ENCODE measurements at places on chromosomes 2 and 18.

- no peak for DNase-seq
Measured at GRCh38 chr2:37244017-37244416, 12.6 kb downstream of the NDUFAF7 start.

- no peak for DNase-seq
Measured at GRCh38 chr18:2304378-2305175, 266.7 kb downstream of the METTL4 start.

- DNase-seq: no peak
Measured at GRCh38 chr2:196466581-196466980, 172.9 kb upstream of the CCDC150 start.

DNA sequence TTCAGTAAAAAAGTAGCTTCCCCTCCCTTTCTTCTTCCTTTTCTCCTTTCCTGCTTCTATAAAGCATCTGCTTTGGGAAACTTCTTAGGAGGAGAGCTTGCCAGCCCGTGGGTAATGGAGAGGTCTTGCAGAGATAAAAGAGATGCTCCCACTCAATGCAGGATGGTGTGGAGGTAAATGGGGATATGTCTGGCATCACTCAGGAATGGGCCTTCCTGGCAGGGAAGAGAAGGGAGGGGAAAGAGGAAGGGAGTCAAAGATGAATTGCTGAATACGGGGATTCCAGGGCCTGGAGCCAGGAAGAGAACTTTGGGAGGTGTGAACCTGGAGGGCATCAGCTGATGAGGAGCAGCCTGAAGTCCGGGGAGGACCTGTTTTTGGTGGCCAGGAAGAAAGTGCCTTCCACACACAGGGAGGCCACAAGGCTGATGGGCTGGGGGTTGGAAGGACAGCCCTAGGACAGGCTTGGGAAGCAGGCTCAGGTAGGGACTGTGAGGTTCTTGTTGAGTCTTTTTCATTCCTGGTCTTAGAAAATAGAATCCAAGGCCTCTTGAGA lies 25.2 kb downstream of the IL1B start:
- DNase-seq: no peak

DNA sequence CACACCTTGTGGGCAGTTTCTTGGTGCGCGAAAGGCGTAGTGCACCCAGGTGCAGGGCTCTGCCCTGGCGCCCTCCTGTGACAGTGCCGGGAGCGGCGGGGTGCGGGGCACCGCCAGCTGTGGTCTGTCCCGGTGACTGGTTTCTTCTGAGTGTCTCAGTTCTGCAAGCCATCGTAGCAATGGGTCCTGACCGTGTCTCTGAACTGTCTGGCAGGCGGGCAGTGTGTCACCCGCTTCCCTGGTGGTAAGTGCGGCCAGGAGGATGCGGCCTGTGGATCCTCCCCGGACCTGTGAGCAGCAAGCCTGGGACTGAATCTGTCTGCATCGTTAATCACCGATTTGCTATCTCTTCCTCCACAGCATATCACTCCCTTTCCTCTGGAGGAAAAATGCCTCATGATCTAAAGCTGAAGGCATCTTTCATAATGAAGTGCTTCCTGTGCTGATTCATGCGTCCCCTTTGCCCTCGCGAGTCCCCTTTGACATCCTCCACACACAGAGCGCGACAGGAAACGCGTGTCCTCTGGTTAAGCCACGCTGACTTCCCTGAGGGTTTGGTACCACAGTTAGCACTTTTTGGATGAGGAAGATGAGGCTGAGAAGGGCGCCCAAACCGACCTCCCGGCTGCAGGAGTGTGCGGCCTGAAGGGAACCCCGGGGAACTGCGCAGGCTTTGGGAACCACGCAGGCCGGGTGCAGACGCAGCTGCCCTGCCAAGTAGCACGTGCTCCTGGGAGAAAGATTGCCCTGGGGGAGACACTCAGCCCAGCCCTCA lies 416.0 kb upstream of the HS6ST1 start:
- no peak for DNase-seq

DNA sequence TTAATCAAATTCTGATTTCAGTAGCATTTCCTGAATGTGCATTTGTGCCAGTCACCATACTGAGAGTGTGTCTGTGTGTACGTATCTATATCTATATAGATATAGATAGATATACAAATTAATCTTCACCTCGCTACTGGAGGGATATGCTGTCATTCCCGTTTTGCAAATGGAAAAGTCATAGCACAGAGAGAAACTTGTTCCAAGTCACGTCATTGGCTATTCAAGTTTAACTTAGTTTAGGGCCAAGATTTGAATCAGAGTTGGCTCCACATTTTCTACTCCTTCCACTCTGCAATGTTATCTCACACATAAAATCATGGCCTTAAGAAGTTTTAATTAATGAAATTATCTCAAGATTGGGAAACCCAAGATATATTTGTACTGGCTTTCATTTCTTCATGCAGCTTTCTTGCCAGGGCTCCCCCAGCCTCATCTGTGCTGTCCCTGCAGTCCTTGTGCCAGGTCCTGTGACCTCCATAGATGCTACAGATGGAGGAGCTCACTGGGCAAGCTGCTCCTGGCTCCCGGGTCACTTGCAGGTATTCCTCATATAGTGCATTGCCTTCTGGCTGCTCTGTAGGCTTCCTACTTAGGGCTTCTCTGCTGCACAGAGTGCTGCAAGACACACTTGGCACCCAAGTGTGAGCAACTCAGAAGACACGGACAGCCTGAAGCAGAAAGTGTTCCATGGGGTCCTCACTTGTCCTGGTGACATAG lies 245.8 kb downstream of the KCNS3 start:
- no peak for DNase-seq

- no peak for DNase-seq
Measured at GRCh38 chr2:64124571-64124970, 19.6 kb downstream of the PELI1 start.

GRCh38 chr18:3993941-3994687 lies 461.0 kb downstream of the DLGAP1 start:
- no peak for DNase-seq

GRCh38 chr2:166627893-166628292 lies 133.8 kb upstream of the SCN7A start:
- DNase-seq: no peak

GRCh38 chr2:227477291-227477690 lies 5.3 kb downstream of the AGFG1 start:
- no peak for DNase-seq

DNA sequence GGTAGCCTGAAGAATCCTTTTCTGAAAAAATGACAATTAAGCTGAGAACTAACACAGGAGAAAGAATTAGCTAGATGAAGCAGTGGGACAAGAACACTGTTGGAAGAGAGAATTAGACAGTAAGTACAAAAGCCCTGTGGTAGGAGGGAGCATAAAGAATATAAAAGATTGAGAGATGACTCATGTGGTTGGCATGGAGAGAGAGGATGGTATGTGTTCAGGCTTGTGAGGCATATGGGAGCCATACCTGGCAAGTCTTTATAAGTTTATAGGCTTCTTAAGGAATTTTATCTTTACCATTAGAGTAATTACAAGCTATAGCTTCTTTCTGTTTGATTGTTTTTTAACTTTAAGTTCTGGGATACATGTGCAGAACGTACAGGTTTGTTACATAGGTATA lies 325.0 kb downstream of the ARL6IP6 start:
- DNase-seq: no peak

DNA sequence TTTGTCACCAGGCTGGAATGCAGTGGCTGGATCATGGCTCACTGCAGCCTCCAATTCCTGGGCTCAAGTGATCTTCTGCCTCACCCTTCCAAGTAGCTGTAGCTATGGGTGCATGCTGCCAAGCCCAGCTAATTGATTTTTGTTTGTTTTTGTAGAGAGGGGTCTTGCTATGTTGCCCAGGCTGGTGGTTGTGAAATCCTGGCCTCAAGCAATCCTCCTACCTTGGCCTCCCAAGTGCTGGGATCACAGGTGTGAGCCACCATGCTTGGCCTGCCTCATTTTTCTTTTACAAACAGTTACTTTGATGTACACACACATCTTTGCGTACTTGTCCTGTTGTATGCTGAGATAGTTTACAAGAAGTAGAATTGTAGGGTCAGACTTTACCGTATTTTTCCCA lies 13.1 kb upstream of the ANKRD12 start:
- DNase-seq: no peak

DNA sequence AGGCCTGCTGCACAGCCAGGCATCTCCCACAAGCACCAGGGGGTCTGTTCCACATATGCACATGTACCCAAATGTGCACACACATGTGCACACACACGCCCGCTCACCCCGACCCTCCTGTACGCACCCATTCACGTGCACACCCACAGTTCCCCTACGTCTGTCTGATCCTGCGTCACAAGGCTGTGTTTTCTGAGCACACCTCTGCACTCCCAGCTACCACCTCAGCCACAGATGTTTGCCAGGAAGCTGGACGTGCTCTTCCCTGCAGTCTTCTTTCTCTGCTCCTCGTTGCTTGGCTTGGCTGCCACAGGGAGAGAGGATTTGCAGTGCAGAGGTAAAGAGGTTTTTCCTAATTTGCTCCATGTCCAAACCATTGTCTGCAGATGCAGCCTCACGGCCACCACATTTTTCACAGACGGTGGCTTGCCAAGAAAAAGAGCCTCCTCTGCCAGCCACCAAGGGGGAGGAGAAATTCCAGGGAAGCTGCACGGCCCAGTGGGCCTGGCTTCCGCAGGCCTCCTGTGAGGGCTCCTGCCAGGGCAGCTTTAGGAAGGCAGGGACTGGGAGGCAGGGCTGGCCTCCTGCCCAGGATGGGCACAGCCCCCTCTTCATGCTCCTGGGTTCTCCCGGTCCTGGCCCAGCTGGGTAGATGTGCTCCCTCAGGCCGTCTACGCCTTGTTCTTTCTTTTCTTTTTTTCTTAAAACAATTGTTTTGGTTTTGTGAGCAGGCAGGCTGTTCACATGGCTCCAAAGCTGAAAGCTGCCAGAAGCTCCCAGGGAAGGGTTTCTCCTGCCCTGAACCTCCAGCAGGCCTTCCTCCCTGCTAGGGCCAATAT lies 29.3 kb upstream of the HS6ST1 start:
- no peak for DNase-seq

DNA sequence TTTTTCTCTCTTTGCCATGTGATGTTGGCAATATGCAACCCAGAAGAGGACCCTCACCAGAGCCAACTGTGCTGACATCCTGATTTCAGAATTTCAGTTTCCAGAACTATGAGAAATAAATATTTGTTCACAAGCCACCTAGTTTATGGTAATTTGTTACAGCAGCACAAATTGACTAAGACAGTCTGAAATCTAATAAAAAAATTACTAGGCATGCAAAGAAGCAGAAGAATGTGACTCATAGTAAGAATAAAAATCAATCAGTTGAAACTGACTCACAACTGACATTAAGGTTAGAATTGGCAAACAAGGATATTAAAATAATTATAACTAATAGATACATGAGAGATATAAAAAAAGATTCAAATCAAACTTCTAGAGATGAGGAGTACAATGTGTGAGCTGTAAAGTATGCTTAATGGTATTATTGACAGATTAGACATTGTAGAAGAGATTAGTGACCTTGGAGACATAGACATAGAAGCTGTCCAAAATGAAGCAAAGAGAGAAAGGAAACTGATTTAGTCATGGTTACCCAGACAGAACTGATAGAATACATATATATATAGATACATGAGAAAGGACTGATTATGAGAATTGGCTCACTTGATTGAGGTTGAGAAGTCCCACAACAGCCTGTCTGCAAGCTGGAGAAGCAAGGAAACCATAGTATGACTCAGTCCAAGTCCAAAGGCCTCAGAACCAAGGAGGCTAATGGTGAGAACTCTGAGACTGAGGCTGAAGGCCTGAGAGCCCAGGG lies 27.8 kb upstream of the TTC39C start:
- DNase-seq: no peak

- no peak for DNase-seq
Measured at GRCh38 chr18:49399003-49399402, 61.4 kb downstream of the DYM start.

DNA sequence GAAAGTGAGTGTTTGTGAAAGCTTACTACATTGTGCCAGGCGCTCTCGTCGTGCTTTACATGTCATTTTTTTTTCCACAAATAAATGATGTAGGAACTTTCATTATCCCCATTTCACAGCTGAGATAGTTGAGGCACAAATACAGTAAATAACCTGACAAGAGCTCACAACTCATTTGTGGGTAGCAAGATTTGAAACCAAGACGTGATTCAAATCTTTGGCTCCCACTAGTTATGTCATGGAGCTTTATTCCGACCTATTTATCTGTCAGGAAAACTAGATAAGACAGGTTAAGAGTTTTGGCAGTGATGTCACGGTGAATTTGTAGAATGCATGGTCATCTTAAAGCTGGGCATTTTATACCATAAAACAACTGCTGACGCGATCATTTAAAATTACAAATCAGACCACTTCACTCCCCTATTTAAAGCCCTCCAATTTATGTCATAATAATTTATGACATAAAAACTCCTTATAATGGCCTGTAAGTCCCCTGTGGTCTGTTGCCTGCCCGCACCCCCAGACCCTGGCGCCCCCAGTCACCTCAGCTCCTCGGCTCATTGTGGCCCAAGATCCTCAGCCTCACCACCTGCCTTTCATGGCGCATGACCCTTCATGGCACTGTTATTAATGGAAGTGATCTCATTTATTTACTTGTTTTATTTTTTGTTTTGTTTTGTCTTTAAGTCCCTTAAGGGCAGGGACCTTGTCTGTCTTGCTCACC lies 678 bp upstream of the ZNF24 start:
- DNase-seq: no peak

GRCh38 chr2:175151791-175152190 lies 16.2 kb downstream of the ATF2 start:
- no peak for DNase-seq

GRCh38 chr2:219182331-219183150 lies 4.5 kb downstream of the RETREG2 start:
- peak; percentile 15 for DNase-seq

DNA sequence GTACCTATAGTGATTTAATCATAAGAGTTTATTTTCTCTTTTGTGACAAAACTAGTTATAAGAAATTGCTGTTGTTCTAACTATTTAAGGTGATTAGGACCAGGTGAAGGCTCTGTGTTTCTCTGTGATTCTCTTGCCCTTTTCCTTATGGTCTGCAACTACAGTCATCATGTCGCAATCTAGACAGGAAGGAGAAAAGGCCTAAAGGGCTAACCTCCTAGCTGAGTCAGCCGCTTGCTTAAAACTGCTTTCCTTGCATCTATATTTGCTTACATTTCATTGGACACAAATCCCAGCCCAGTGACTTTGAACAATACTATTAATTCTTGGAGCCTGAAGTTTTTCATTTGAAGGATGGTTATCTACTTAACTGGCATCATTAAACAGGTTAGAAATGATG lies 93.1 kb downstream of the PIK3C3 start:
- no peak for DNase-seq

GRCh38 chr2:233413559-233414272 lies 59.4 kb downstream of the DGKD start:
- peak; percentile 83 for DNase-seq

DNA sequence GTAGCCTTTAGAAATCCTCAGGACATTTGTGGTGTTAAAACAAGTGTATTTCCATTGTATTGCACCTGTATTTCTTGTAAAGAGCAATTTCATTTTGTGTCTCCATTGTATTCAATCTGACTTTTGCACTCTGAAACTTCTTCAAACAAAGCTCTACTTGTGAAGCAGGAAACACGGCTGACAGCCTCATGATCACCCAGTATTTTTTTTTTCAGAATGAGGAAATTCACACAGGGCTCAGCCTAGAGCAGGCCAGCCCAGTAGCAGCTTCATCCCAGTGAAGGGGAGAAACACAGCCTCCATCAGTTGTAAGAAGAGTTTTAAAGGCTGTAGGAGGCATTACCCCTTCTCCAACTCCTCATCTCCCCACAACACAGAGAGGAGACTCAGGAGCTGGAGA lies 175.9 kb upstream of the KLHL29 start:
- DNase-seq: no peak

- DNase-seq: no peak
Measured at GRCh38 chr2:240786871-240787311, 33.1 kb downstream of the KIF1A start.

Measured in CD4-positive, alpha-beta T cell treated with Interleukin-17A for 4 hours (primary cell).